Forelimb muscle (tissue), 1 donor: ENCODE measurements at places on chromosomes 1 and 21. TPM values are rescaled to one million over a fixed set of nuclear protein-coding genes. Genes with fewer than 3 reads are reported as not detected.

The BMP8A gene
- 0.94 TPM for polyA plus RNA-seq

GRCh38 chr21:32599526-32599925 is 12.7 kb downstream of the CFAP298 start:
- no peak for DNase-seq

GRCh38 chr21:44694776-44695175 is 2.2 kb upstream of the KRTAP10-12 start:
- DNase-seq: no peak

The ANXA9 gene
- polyA plus RNA-seq: 2.5 TPM

- no peak for DNase-seq
Measured at GRCh38 chr1:41529621-41530395, 45.3 kb upstream of the EDN2 start.

- DNase-seq: no peak
Measured at GRCh38 chr1:211082824-211083223, 51.1 kb downstream of the KCNH1 start.

DNA sequence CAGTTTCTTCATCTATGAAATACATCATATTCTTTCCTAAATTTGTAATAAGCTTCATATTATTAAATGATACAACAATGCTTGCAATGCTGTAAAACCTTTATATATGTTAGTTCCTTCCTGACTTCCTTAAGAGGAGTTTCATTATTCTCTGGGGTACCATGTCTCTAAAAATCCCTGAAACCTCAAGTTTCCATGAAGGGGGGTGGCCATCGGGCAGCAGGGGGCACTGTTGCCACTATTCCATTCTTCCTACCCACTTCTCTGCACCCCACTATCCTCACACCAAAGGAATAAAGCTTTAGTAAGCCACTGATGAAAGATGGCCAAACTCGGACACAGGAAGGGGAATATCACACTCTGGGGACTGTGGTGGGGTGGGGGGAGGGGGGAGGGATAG is 9.0 kb upstream of the DMRTB1 start:
- no peak for DNase-seq

GRCh38 chr1:86739648-86740509 is 35.5 kb downstream of the SH3GLB1 start:
- no peak for DNase-seq

DNA sequence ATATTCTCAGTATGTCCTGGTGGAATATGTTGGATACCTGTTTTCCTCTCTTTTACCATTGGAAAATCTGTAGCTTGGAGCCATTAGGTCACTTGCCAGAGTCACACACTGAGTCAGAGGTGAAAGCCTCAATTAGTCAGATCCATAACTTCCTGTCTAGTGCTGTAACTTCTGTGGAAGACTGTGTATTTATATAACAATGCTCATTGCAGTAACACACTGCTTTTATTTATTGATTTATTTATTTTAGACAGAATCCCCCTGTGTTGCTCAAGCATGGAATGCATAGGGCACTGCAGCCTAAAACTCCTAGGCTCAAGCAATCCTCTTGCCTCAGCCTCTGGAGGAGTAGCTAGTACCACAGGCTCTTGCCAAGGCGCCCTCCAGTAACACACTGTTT is 1.3 kb upstream of the DOCK7 start:
- no peak for DNase-seq

DNA sequence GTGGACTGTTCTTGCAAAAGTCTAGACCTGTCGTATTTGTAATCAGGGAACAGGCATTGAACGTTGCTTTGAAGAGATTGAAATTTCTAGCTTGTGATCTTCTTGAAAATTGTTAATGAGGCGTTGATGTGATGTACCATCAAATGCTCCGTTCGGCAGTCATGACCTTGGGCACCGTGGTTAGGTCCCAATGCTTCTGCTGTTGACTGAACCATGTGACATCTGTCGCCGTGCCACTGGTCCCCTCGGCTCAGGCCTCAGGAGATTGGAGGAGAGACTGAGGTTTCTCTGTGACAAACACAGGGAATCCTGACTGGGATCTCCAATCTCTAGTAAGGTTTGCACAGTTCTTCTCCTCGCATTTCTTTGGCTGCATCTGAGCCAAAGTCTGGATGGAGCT is 18.1 kb upstream of the KCNAB2 start:
- DNase-seq: no peak

The TADA1 gene
- polyA plus RNA-seq: 12.5 TPM

DNA sequence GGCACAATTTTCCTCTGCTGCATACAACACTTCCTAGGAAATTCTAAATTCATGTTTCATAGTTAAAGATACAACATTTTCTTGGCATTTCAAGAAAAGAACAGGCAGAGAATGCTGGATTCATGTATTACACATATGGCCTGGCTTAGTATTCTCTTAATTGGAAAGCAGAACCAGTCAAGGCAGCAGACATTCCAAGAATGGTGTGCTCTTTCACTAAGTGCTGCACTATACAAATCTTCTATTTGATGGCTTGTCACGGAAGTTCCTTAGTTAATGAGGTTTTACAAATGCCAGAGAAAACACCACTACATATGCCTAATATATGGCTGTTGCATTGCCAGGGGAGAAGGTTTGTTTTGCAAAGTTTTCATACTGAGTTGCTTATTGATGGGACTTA is 80.8 kb upstream of the DYNLT5 start:
- DNase-seq: no peak

The C1QB gene
- polyA plus RNA-seq: 13.1 TPM

GRCh38 chr1:77014073-77014788 is 147.0 kb downstream of the ST6GALNAC5 start:
- no peak for DNase-seq

DNA sequence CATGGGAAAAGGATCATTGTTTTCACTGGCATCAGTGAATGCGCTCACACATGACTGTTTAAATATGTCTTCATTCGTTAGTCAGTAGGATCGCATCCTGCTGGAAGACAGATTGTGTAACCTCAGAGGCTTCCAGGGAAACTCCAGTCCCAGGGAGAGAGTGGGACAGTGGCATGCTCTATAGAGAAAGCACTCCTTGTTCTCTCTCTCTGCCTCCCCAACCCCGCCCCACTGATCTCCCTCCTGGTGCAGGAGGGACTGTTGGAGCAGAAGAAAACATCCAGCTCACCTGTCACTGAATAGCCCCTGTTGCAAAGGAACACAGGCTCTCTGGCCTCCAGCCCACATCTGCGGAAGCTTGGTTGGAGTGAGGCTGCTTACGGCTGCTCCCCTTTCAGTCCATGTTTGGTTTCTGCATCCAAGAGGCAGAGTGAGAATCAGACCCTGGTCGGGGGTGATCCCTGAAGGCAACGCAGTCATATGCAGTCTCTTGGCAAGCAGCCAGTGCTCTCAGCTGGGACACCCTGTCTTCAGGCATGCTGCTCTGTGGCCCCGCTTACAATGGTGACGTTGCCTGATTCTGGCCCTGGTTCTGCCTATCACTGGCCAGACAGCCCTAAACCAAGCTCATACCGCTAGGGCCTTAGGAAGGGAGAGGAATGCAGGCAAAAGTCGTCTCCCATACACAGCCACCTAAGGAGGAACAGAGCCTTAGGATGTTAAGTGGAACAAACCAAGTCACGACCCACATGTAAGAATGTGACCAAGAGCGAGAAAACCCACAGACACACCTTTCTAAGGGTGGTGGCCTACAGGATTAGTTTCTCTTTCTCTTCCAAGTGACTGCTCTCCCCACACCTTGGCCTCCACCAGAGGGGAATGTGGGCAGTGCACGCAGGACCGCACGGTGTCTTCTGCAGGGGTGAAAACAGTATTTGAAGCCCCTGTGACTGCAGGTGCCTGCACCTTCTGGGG is 39.7 kb downstream of the BACE2 start:
- DNase-seq: no peak

- no peak for DNase-seq
Measured at GRCh38 chr1:53084589-53084971, 22.6 kb downstream of the PODN start.

The ASB17 gene
- polyA plus RNA-seq: not detected

The CIART gene
- 1.9 TPM for polyA plus RNA-seq

The LIN28A gene
- polyA plus RNA-seq: not detected

The FCRL5 gene
- polyA plus RNA-seq: 0.05 TPM

GRCh38 chr1:7941437-7941793 is 776 bp upstream of the TNFRSF9 start:
- no peak for DNase-seq

DNA sequence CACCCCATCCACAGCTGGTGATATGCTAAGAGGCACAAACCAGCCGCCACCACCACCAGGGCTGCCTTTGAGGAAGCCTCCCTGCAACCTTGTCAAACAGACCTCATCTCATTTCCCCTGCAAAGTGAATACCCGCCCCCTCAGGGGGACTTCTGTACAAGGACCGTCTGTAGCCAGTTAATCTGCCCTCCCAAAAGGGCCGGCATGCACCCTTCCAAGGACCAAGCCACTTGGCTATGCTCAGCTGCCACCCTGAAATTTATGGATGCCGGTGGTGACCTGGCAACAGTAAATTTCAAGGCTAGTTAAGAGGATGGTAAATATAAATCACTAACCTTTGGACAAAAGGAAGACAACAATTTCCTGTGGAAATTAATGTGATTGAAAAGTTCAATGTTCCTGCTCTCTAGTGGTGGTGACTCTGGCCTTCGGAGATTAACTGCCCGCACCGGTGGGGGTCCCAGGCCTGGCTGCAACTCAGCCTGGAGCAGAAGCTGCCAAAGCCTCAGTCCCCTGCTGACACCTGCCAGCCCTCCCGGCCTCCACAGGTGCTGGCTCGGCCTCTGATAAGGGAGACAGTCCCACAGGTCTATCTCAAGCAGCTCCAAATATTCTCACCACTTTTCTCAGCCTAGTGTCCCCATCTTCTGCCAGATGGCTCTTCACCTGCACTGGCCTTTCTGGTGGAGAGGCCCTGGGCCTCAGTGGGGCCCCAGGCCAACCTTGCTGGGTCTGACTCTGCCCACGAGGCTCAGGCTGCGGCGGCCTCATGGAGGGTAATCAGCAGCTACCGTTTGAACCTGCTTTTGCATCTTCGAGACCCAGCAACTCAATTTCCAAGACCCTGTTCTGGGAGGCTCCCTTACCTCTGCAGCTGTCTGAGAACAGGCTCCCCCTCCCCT is 12.2 kb downstream of the TMEM53 start:
- DNase-seq: no peak

DNA sequence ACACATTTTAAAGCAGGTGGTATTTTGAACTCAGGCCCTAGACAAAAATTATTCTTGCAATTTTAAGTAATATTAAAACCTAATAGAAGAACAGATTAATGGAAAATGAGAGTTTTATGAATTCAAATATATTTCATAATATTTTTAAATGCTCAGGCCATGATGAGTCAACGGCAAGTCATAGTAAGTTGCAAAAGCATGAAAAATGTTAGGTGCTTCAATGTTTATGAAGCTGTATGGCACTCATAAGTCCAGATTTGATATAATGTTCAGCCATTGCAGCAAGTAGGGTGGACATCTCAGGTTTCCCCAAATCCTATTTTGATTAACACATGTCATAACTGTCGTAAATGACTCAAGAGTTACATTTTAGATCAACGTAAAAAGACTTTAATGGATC is 112.6 kb downstream of the GRIK1 start:
- no peak for DNase-seq

GRCh38 chr1:11767922-11768704 is 6.1 kb downstream of the C1orf167 start:
- DNase-seq: no peak

The CACNA1S gene
- polyA plus RNA-seq: 56.1 TPM

The S100A7 gene
- polyA plus RNA-seq: not detected

The KRTAP21-2 gene
- not detected for polyA plus RNA-seq

The KCNA2 gene
- polyA plus RNA-seq: 0.71 TPM

The HES4 gene
- polyA plus RNA-seq: 19.9 TPM

The PRAMEF26 gene
- polyA plus RNA-seq: not detected

- DNase-seq: no peak
Measured at GRCh38 chr1:180415985-180416633, 86.3 kb downstream of the ACBD6 start.

- no peak for DNase-seq
Measured at GRCh38 chr21:27290028-27290427, 323.1 kb upstream of the ADAMTS5 start.

The ANKRD65 gene
- polyA plus RNA-seq: 22.1 TPM

- DNase-seq: no peak
Measured at GRCh38 chr1:233189526-233189925, 106.0 kb downstream of the PCNX2 start.

- no peak for DNase-seq
Measured at GRCh38 chr1:110524311-110525248, 5.6 kb upstream of the KCNA10 start.

- DNase-seq: no peak
Measured at GRCh38 chr1:246058466-246058865, 448.6 kb downstream of the SMYD3 start.

GRCh38 chr1:59230622-59231021 is 66.3 kb upstream of the FGGY start:
- no peak for DNase-seq

GRCh38 chr21:39788383-39788782 is 43.4 kb downstream of the IGSF5 start:
- peak; percentile 39 for DNase-seq

The ZSCAN20 gene
- 2.4 TPM for polyA plus RNA-seq

DNA sequence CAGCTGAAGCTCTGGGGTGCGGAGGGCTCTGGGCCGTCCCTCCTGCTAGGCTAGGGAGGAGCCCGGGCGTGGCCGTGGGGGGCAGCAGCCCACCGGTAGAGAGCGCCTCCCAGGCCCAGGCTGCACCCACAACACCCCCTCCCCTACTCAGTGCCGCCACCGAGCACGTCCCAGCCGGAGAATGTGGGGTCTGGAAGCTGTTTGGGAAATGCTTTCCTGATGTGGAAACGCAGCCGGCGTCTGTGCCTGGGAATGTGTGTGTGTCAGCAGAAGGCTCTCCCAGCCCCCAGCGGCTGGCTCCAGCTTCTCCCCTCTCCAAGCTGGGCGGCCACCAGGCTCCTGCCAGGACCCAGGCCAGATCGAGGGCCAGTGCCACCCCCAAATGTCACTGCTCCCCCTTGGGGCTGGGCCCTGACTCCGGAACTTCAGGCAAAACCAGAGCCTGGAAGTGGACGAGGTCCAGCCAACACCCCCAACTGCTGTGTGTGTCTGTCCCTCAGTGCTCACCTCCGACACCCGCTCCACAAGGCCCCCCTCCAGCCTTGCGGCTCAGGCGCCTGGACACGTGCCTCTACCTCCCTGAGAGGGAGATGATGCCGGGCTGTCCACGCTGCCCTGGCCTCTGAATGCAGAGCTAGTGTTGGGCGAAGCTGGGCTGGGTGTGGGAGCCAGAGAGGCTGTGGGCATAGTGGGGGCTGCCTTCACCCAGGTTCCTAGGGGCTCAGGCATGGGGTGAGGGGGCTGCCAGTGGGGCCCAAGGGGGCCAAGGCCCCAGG is 74.7 kb downstream of the MEGF6 start:
- DNase-seq: no peak

GRCh38 chr1:209455661-209456358 is 127.7 kb upstream of the CAMK1G start:
- DNase-seq: no peak

The NFASC gene
- 1.1 TPM for polyA plus RNA-seq

DNA sequence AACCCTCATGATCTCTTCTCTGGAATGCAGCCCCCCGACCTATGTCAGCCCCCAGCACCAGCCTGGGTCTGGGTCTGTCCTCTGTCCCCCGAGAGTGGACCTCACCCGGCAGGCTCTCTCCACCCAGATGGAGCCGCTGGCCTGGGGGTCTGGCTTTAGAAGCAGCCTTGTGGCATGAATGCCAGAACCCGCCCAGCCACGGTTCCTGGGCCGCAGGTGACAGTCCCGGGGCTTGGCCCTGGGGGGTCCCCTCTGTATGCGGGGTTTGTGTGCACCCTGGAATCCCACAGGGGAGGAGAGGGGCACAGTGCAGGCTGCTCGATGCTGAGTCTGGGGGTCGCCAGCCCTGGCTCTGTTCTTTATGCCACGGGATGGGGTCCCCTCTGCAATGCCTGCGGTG is 96.0 kb upstream of the ACTRT2 start:
- DNase-seq: no peak
